ENCODE measurements at places on chromosomes 4 and X. TPM values are rescaled to one million over a fixed set of nuclear protein-coding genes. Genes with fewer than 3 reads are reported as not detected.

- no peaks in the 10 kb centered on the region for H3K27me3 ChIP-seq
- no peak overlapping the region for H3K27ac ChIP-seq
- DNase-seq = no peak
- H3K36me3 ChIP-seq = no peaks in the 10 kb centered on the region
- H3K4me1 ChIP-seq = peaks cover 5% of the 10 kb centered on the region
These were observed 104.1 kb downstream of the PALLD start for GRCh38 chr4:168600796-168601583.

- no peak overlapping the region for H3K4me3 ChIP-seq
- no peaks in the 10 kb centered on the region for H3K27me3 ChIP-seq
- no peaks in the 10 kb centered on the region for H3K4me1 ChIP-seq
- DNase-seq = no peak
- no peak overlapping the region for H3K27ac ChIP-seq
These were observed 51.2 kb downstream of the DCUN1D4 start for GRCh38 chr4:51894059-51894645.

- no peaks in the 10 kb centered on the region for H3K27me3 ChIP-seq
- no peaks in the 10 kb centered on the region for H3K4me1 ChIP-seq
- DNase-seq = no peak
- no peaks in the 10 kb centered on the region for H3K36me3 ChIP-seq
- H3K4me3 ChIP-seq = no peak overlapping the region
These were observed 522.8 kb downstream of the GLUD2 start for GRCh38 chrX:121570072-121570841.

DNA sequence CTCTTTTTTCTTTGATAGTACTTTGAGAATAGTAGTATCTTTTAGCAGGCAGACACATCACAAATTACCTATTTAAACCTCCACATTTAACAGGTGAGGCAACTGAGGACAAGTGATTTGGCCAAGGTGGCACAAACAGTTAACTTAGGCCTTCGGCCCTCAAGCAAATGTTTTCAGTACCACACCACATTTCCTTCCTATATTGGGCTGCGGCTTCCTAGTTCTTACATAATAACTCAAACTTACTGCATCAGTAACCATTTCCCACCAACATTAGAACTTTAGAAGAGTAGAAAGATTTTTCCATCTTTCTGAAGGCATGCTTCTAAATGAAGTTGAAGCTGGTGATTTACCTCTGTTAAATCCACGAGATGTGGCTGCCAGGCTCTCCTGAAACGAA is 63.2 kb upstream of the SLC4A4 start:
- no peaks in the 10 kb centered on the region for H3K36me3 ChIP-seq
- H3K4me1 ChIP-seq = no peaks in the 10 kb centered on the region
- no peak overlapping the region for H3K4me3 ChIP-seq
- no peak for DNase-seq
- H3K27me3 ChIP-seq = no peaks in the 10 kb centered on the region

- no peaks in the 10 kb centered on the region for H3K4me1 ChIP-seq
- peaks cover 4% of the 10 kb centered on the region for H3K36me3 ChIP-seq
- DNase-seq = no peak
- H3K4me3 ChIP-seq = no peak overlapping the region
- H3K27ac ChIP-seq = no peak overlapping the region
- no peaks in the 10 kb centered on the region for H3K27me3 ChIP-seq
These were observed 26.5 kb downstream of the RASGEF1B start for GRCh38 chr4:81445196-81445595.

GRCh38 chr4:119106036-119107000 is 29.3 kb upstream of the MYOZ2 start:
- no peak overlapping the region for H3K4me3 ChIP-seq
- H3K27ac ChIP-seq = peak overlapping the region; percentile 45
- H3K27me3 ChIP-seq = no peaks in the 10 kb centered on the region

DNA sequence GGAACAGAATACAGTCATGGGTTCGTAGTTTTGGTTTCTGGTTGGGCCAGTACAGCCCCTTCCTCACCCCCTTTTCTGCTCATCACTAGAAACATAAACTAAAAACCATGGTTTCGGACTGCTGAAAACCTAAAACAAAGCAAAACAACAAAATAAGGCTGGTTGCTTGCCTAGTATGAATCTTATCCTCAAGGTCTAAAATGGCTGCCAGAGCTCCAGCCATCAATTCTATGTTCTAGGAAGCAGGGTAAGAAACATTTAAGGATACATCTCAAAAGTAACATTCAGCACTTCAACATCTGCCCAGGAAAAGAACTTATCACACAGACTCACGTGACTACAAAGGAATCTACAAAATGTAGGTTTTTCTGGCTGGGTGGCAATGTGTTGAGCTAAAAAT is 31.5 kb downstream of the PPP3CA start:
- no peaks in the 10 kb centered on the region for H3K36me3 ChIP-seq
- no peak overlapping the region for H3K27ac ChIP-seq
- no peak for DNase-seq
- H3K27me3 ChIP-seq = no peaks in the 10 kb centered on the region
- H3K4me3 ChIP-seq = no peak overlapping the region

- H3K27me3 ChIP-seq = no peaks in the 10 kb centered on the region
- no peak for DNase-seq
- H3K4me1 ChIP-seq = peaks cover 4% of the 10 kb centered on the region
- no peak overlapping the region for H3K4me3 ChIP-seq
These were observed 5.4 kb upstream of the USP46 start for GRCh38 chr4:52664479-52664878.

GRCh38 chr4:38001927-38002326 is 41.7 kb downstream of the PTTG2 start:
- no peaks in the 10 kb centered on the region for H3K27me3 ChIP-seq
- no peak overlapping the region for H3K4me3 ChIP-seq
- peaks cover 9% of the 10 kb centered on the region for H3K4me1 ChIP-seq
- H3K36me3 ChIP-seq = no peaks in the 10 kb centered on the region
- no peak overlapping the region for H3K27ac ChIP-seq

GRCh38 chr4:139658586-139659382 is 6.8 kb upstream of the MGST2 start:
- no peak overlapping the region for H3K4me3 ChIP-seq
- H3K27me3 ChIP-seq = no peaks in the 10 kb centered on the region
- DNase-seq = no peak

DNA sequence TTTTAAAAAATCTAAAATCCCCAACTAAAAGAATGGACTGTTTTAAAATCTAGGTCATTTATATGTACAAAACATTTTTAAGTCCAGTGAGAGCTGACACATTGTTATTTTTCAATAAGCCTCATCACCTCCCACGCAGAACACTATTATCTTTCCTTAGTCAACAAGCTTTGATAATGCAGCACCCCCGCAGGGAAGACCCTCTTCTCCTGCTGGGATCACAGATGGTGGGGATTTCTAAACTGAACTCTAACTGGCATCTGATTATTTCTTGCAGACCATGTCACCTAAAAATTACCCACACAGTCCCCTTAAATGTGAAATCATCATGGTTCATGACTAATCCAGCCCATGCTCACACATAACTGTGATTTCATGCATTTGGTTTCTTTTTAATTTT is 11.6 kb downstream of the SYTL4 start:
- peaks cover 8% of the 10 kb centered on the region for H3K27me3 ChIP-seq
- no peak overlapping the region for H3K27ac ChIP-seq
- H3K4me3 ChIP-seq = no peak overlapping the region
- H3K4me1 ChIP-seq = no peaks in the 10 kb centered on the region

DNA sequence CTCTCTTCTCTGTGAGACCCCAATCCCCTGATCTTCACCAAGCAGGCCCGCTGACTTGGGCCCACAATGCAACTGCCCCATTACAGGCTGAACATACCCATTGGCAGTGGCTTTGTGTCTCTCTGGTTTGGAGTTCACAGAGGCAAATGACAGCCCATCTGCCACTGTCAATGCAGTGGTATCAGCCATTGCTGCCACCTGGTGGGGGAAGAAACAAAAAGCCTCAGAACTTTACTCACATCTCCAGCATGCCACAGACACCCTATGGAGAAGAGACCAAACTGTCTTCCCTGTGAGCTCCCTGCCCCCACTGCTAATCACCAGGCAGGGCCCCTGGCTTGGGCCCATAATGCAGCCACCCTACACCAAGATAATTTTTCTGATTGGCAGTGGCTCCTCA is 729.3 kb upstream of the ACTRT1 start:
- no peaks in the 10 kb centered on the region for H3K4me1 ChIP-seq
- H3K36me3 ChIP-seq = no peaks in the 10 kb centered on the region
- no peak overlapping the region for H3K27ac ChIP-seq
- H3K4me3 ChIP-seq = no peak overlapping the region
- peaks cover 2% of the 10 kb centered on the region for H3K27me3 ChIP-seq
- DNase-seq = peak; percentile 20

DNA sequence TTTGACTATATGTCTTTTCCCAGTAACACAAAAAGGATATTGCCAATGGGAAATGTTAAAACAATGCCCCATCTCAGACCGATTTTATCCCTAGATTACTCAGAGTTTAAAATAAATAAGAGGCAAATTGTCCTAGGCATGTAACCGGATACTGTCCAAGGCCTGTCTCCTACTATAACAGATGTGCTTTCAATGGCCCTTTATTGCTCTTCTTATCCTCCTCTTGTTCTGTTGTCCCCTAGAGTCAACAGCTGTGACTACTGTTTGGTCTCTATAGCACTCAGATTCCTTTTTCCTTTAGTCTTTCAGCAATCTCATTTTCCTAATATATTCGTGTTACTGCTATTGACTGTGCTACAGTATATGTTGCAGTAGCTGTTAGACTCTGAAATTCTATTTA is 66.8 kb upstream of the PLS3 start:
- peaks cover 8% of the 10 kb centered on the region for H3K27me3 ChIP-seq
- no peaks in the 10 kb centered on the region for H3K36me3 ChIP-seq
- H3K4me1 ChIP-seq = no peaks in the 10 kb centered on the region

- no peak overlapping the region for H3K4me3 ChIP-seq
- H3K4me1 ChIP-seq = peaks cover 1% of the 10 kb centered on the region
- H3K27me3 ChIP-seq = no peaks in the 10 kb centered on the region
- no peak overlapping the region for H3K27ac ChIP-seq
- no peak for DNase-seq
These were observed 635.0 kb upstream of the TENM3 start for GRCh38 chr4:181608181-181608580.

- DNase-seq = peak; percentile 81
- no peaks in the 10 kb centered on the region for H3K36me3 ChIP-seq
- H3K4me1 ChIP-seq = peaks cover 8% of the 10 kb centered on the region
- H3K27me3 ChIP-seq = peaks cover 31% of the 10 kb centered on the region
- peak within 1 kb of the TSS; percentile 55 for H3K4me3 ChIP-seq
These were observed at the start of gene COL4A5 for GRCh38 chrX:108439426-108439942. TSS of gene COL4A5 (plus strand) at chrX:108439838. CDS start at chrX:108440126, 288 bp downstream.

GRCh38 chr4:84494076-84494475 is 5.0 kb downstream of the NKX6-1 start:
- peaks cover 79% of the 10 kb centered on the region for H3K27me3 ChIP-seq
- DNase-seq = no peak
- H3K4me1 ChIP-seq = peaks cover 31% of the 10 kb centered on the region
- no peak overlapping the region for H3K27ac ChIP-seq
- no peak overlapping the region for H3K4me3 ChIP-seq

DNA sequence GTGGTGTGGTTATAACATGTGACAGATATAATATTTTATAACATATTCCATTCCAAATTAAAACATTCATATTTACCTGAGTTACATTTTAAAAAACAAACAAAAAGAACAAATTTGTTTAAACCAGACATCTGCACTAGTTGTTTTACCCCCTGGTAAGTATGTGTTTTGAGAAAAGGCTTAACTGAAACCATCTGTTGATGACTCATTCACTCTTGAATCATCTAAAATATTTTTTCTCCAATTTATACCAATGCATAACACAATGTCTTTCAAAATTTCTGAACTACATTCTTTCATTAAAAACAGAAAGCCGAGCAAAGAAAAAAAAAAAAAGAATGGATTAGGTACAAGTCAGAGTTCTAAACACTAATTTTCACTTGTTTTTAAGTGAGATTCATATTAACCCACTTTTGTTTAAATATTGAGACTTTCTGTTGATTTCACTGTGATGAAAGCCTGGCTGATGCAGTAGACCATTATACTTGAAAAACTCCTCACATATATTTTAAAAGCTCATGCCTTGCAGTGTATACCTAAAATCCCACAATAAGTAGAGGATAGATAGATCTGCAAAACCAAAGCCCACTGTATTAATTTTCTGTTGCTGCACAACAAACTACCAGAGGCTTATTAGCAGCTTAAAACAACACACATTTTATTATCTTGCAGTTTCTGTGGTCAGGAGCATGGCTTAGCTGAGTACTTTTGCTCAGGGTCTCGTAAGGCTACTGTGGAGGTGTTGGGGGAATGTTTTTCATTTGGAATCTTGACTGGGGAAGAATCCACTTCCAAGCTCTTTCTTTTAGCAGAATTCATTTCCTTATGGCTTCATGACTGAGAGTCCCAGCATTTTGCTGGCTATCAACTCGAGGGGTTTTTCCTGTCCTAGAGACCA is 221.5 kb downstream of the PCDH18 start:
- no peak overlapping the region for H3K4me3 ChIP-seq
- no peaks in the 10 kb centered on the region for H3K36me3 ChIP-seq
- H3K27me3 ChIP-seq = no peaks in the 10 kb centered on the region
- no peaks in the 10 kb centered on the region for H3K4me1 ChIP-seq
- peak; percentile 87 for DNase-seq
- peak overlapping the region; percentile 48 for H3K27ac ChIP-seq

GRCh38 chrX:72461288-72461687 is 111.4 kb downstream of the HDAC8 start:
- peaks cover 2% of the 10 kb centered on the region for H3K36me3 ChIP-seq
- no peak for DNase-seq
- H3K4me3 ChIP-seq = no peak overlapping the region

DNA sequence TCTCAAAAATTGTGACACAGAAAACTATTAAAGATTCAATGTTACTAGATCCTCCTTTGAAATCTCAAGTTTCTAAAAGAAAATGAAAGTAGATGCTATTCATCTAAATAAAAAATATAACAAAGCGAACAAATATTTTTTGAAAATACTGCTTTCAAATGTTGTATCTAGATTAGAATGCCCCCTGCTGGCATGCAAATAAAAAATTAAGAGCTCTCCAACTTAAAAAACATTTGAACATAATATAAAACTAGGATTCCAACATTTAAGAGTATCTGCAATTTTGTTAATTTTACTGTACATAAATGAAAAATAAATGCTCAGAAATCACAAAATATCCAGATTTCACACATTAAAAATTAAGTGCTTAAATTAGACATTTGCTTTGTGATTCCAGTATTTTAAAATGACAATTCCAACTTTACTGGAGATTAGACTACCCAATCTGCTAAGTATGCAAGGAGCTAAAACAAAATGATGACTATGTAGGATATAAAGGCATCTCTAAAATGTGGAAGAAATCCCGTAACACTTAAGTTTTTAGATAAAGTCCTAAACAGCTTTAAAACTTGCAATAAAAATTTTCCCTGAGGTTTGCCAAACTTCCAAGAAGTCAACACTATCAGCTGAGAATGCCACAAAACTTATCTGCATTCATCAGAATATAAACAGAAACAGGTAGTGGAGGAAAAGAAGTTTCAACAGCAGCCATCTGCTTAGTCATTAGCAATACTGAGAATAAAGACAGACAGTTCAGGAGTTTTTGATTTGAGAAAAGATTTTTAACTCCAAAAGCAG is 32.7 kb downstream of the DHX15 start:
- no peaks in the 10 kb centered on the region for H3K27me3 ChIP-seq
- no peaks in the 10 kb centered on the region for H3K4me1 ChIP-seq
- DNase-seq = peak; percentile 11
- no peak overlapping the region for H3K27ac ChIP-seq

NAT8L gene
- total RNA-seq = 0.62 TPM

SMPX gene
- total RNA-seq = 281 TPM

TECRL gene
- 18.4 TPM for total RNA-seq

COL4A6 gene
- 2.1 TPM for total RNA-seq

PCDH10 gene
- total RNA-seq = 0.31 TPM

NKX3-2 gene
- 0.18 TPM for total RNA-seq

RPS6KA6 gene
- 4.0 TPM for total RNA-seq

FSTL5 gene
- total RNA-seq = 3.1 TPM

Data from muscle of leg (tissue), 16 donors.